ENCODE measurements at places on chromosomes 4 and X.

DNA sequence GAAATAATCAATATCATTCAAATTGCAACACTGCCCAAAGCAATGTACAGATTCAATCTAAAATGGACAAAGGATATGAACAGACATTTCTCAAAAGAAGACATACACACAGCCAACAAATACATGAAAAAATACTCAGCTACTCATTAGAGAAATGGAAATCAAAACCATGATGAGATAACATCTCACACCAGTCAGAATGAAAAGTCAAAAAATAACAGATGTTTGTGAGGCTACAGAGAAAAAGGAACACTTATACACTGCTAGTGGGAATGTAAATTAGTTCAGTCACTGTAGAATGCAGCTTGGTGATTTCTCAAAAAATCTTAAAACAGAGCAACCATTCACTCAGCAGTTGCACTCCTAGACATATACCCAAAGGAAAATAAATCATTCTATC is 205.2 kb downstream of the DKK2 start:
- DNase-seq, result no peak

DNA sequence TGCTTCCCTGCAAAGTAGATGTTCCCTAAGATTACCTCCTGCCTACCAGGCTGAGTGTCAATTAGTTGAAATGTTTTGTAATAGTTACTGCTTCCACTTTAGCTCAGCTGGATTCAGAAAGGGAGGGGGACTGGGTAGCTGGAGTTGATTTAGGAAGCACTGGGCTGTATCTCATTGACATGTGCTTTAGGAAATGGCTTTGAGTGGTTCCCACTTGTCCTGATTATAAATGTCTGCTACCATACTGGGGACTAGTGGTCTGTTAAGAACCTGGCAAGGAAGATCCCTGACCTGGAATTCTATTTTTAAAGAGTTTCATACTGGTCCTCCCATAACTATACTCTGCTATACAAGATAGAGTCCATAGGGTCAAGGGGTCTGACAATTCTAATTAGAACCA is 363.9 kb upstream of the PPP1R2C start:
- no peak for DNase-seq

DNA sequence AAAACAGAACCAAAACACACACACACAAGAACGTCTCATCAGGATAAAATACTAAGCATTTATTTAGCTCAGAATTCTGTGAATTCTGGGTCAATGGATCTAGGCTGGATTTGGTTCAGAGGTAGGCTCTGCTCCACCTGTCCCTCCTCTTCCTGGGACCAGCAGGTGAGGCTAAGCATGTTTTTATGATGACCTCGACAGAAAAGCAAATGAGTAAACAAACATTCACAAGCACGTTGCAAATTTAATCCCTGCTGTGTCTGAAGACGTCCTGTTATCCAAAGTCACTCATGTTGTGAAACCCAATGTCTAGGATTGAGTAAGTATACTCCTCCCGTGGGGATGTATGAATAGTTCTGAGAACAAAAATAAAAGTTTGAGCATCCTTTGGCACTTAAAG is 371.4 kb upstream of the TECRL start:
- no peak for DNase-seq

DNA sequence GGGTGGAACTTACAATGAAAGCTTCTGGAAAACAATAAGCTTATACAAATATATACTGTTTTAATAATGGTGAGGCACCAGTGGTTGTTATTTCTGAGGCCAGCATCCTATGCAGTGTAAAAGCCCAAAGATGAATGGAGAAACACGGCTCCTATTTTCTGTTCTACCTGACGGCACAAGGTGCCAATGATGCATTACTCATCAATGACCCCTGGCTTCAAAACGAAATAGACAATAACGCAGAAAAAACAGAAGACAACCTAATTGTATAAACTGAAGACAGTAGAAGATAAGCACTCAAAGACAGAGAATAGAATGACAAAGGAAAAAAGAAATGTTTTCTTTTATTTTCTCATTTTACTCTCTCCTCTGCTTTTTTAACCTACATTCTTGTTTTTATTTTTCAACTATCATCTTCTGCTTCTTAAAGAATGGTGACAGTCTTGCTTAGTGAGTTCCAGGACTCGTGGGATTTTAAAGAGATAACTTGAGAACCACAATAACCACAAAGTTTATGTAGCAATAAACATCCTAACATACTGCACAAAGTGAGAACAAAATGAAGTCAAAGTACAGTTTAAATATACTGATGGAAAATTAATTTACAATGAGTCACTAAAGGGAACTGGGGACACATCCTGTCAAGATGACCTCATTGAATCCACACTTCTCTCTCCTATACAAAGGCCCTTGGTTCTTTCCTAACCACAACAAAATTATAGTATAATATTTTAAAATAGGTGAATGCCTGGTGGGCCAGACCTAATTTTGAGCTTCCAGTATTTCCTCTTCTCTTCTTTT is 169.8 kb downstream of the BTC start:
- DNase-seq, result no peak

DNA sequence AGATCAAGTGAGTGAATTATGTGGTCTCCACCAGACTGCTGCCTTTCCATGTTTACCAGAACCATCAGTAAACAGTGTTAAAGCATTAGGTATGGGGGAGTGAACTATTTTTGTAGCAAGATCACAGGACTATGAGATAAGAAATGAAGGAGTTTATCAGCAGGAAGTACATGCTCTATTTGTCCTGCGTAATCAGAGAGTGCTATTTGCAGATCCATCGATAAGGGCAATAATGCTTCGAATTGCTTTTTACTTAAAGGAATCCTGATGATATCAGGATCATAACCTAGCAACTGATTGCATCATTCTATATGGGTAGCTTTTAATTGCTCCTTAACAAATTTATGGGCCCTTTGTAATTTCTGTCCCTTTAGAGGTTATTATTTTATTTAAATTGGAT is 57.1 kb downstream of the RBM46 start:
- DNase-seq, result no peak

GRCh38 chrX:153647461-153648357 is 706 bp downstream of the DUSP9 start:
- DNase-seq, result no peak

- no peak for DNase-seq
Observed at GRCh38 chrX:31523884-31524536, 452.2 kb upstream of the FTHL17 start.

GRCh38 chr4:4549534-4549933 is 7.7 kb upstream of the STX18 start:
- DNase-seq, result no peak

DNA sequence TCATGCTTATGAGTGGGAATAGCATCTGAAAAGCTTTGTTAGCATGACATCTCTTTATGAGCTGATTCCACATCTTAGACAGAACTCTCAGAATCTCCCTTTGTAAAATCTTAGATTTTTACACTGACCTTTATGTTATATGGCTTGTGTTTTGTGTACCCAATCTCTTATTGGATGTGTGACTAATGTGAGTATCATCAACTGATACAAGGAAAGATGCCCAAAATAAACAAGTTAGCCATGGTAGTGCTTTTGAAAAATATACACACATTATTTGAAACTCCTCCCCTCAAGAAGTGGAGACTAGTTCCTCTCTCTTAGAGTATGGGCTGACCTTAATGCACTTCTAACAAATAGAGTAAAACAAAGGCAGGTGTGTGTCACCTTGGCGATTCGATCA is 160.1 kb upstream of the NRK start:
- no peak for DNase-seq

- DNase-seq, result no peak
Observed at GRCh38 chrX:64427787-64428186, 32.5 kb upstream of the MTMR8 start.

DNA sequence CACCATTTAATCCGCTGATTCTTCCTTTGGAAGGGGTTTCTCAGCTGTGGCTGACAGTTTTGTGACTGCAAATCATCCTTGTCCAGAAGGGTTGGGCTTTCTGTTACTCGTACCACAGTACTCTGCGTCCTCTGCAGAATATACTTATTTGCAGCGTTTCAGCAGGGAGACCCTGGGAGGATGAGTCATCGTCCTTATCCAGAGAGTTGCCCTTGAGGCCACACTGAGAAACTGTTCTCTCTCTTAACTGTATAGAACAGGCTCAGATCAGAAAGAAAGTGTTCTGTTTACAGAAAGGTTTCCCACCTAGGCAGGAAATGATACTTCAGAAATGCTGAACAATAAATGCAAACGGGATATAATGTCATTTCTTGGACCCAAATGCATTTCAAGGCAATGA is 47.8 kb upstream of the DDX53 start:
- DNase-seq, result no peak

DNA sequence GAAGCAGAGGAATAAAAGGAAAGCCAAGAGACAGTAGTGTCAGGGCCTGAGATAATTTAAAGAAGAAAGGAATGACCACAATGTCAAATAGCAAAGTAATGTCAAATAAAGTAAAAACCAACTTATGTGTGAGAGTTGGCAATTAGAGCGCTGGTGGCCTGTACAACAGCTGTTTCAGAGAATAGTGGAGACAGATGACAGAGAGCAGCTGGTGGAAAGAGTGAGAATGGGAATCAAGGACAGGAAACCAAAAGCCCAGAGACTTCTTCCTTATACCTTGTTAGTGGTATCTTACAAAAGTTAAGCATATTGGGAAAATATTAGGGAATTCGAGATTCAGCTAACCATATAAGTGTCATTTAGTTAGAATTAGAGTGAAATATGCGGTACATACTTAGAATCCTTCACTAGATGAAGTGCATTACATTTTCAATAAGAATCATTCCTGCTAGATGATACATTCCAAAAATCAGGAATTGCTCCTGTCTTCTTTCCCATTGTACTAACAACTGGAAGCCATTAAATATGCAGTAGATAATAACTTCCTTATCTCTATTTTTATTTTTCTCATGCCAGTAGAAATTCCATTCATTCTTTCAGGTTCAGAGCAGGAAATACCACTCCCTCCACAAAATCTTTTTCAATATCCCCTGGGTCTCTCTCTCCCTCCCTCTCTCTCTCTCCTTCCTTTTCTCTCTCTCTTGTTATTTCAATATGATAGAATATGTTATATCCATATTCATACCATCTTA is 525.4 kb downstream of the CENPC start:
- DNase-seq, result no peak

GRCh38 chr4:138659812-138660316 is 355.7 kb upstream of the NOCT start:
- DNase-seq, result no peak

All from right renal cortex interstitium (tissue), 3 donors.